Dorsolateral prefrontal cortex (tissue), 122 donors: ENCODE measurements at places on chromosomes 7 and 10.

DNA sequence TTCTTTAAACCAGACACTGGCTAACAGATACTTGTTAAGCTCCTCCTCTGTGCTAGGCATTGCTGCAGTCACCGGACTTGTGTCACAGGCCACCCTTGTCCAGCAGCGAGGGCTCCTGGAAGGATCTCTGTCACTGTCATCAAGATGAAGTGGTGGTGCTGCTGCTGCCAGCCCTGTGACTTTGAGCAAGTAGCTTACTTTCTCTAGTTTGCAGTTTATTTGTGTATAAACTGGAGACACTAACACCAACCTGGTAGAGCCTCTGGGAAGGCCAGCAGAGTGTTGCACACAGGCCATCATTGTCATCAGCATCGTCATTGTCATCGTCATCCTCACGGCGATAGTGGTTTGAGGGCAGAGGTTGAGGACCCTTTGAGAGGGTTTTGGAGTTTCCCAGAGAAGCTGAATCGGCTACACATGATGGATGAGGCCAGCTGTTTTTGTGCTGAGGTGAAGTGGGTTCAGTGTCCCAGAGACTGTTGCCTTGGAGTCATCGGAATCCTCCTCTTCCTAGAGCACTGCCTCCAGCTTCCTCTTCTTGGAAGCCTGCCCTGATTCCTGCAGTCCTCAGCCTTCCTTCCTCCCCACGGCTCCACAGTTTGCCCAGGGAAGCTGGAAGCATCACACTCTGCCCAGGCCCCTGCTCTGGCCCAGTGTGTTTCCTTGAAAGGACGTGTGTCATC, 128.4 kb downstream of the GRK5 start:
- DNase-seq, result no peak

GRCh38 chr10:3548702-3549101, 236.3 kb downstream of the KLF6 start:
- no peak for DNase-seq

DNA sequence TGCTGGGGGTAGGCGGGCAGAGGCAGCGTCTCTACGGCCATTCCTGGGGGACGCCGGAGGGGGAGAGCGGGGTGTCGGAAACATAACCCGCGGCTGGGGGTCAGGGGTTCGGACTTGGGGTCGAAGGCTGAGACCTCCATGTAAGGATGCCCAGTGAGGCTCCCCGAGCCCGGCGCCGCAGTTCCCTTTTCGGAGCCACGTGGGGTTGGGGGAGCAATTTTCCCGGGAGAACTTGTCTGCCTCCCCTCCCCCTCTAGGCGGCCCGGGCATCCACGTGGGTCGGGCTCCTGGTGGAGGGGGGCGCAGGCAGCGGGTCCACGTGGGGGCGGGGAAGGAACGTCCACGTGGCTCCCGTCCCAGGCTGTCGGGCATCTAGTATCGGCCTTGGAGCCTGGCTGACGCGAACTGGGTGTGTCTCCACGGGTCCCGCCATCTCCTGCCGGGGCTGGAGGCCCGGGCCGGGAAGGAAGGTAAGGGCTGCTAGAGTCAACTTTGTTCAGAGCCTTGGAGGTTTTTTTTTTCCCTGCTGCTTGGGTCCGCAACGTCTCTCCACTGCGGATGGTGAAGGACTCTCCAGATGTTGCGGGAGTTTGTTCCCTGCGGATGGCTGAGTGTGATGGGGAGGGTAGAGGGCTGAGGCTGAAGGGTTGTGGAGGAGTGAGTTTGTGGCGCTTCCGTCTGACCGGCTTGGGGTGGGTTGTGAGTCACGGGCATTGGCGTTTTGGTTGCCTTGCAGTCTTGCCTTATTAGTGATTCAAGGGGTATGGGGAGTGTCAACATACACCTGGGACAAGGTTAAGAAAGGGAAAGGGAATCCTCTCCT, 744 bp downstream of the PPRC1 start:
- DNase-seq, result peak; percentile 60

DNA sequence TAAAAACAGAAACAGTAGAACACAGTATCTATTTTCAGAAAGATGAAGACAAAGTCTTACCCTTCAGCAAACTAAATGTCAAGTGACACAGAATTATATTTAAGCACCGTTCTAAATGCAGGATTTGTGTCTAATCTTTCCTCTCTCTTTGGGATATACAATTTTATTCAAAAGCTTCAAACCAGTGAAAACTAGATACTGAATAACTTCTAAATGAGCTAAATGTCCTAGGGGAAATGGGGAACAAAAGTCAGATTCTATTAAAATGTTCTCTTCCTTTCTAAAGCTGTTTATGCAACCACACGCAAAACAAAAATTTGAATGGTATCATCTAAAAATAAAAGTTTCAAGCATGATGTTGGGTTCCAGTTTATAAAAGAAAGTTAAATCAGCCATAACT, 136.4 kb upstream of the AOAH start:
- DNase-seq, result no peak

DNA sequence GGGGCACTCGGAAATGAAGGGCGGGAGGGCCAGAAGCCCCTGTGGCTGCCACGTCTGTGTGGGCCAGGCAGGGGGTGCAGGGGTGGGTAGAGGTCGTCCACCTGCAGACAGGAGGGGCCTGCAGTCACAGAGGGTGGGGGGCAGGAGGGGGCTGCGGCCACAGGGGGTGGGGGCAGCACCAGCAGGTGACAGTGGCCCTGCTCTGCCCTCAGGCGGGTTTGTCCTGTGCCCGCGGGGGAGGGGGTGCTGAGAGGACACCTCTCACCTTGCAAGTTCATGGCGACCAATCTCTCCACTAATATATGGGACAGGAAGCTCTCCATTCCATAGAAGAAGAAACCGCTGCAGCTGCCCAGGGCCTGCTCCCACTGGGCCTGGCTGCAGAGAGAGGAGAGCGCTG, 26.6 kb upstream of the NKX6-2 start:
- no peak for DNase-seq

- DNase-seq, result no peak
These were observed 261.1 kb upstream of the CSTF2T start for GRCh38 chr10:51960494-51960895.

DNA sequence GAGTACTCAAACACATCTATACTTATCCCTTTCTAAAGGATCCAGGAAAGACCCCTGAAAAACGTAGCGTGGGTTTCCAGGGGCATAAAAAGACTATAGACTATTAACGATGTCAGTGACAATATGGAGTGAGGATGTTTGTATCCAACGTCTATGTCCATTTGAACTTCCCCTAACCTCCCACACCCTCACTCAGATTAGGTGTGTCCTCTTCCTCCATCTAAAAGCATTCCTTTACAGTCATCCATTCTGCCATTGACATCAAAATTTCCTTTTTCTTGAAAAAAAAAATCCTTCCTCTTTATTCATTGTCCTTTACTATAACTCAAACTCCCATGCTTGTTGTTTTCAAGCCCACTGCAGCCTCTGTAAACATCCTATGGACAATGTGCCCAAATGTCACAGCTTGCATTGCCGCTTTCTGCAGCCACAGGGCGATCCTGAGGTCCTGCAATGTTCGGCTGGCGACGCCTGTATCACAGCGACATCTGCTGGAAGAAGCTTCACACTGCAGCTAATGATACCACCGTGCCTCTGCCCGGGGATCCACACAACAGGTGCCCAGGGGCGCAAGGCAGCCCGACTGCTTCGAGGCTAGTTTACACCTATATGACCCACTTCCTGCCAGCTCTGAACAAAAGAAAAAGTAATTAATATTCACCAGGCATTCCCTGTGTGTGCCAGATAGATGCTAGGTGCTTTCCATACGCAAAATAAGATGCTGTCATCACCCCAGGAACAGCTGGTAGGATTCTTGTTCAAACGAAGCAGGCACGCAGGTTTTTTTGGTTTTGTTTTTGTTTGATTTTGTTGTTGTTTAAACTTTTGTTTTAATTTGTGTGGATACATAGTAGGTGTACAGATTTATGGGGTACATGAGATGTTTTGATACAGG, 267.9 kb upstream of the GHITM start:
- peak; percentile 47 for DNase-seq

DNA sequence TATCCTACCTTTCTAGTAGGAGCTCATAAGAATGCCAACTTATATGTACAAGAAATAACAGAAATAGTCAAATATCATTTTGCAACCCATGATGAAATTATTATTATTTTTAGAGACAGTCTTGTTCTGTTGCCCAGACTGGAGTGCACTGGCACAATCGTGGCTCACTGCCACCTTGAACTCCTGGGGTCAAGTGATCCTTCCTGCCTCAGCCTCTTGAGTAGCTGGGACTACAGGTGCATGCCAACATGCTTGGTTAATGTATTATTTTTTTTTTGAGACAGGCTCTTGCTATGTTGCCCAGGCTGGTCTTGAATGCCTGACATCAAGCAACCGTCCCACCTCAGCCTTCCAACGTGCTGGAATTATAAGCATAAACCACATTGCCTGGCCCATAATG, 44.8 kb downstream of the TNPO3 start:
- no peak for DNase-seq

DNA sequence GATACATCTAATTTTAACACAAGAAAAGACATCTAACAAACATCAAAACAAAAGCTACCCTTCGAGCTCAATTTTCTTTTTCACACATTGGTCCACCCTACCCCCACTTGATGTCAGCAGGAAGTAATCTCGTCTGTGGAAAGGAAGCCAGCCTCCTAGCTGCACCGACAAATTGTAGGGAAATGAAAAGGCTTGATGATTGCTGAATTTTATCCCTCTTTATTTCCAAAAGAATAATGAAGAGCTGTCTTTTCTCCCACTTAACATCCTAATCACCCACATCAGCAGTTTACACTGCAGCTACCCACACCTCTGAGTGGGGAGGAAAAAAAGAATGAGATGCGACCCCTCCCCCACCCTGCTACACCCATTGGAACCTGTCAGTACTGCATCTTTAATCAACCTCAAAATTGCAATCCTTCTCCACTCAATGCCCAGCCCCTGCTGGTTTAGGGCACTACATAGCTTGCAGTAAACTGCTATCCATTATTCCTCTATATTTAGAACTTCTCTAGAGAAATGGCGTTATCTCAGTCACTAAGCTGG, 10.6 kb upstream of the CPVL start:
- no peak for DNase-seq

DNA sequence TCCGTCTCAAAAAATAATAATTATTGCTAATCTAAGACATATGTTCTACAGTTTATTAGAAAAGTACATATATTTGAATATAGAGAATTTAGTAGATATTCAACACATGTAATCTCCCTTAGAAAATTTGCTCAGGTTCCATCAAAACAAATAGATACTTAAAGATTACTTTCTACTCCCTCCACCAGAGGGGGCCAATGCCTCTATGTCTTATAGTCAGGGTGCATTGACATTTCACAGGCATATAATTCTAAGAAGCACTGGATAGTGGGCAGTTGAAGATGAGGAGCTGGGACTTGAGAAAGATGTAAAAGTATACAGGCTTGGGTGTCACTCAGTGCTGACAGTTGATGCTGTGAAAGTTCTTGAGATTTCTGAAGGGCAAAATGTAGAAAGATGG, 301.6 kb upstream of the HPS1 start:
- DNase-seq, result no peak

DNA sequence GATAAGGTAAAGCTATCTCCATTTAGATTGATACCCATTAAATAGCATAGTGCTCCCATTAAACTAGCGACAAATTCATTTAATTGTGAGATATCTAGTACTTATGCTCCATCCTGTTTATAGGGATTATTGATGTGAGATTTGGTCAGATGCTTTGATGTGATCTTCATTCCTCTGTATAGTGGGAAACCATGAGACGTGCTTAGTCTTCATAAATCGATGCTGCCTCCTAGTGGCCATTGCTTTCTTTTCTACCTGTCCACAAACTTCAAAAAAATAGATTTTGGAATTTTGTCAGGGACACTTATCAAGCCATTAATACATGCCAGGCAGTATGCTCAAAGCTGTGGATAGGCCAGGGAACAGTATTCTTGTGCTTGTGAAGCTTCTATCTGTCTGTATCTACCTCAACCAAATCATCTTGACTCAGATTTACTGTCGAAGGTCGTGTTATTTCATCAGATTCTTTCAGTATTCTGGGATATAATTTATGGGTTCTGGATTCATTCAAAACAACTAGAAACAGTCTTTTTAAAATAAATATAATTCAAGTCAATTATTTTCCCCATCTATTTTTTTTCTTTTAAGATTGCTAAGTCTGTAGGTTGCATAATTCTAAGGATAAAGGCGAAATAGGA, 12.0 kb downstream of the LSM8 start:
- DNase-seq, result no peak

DNA sequence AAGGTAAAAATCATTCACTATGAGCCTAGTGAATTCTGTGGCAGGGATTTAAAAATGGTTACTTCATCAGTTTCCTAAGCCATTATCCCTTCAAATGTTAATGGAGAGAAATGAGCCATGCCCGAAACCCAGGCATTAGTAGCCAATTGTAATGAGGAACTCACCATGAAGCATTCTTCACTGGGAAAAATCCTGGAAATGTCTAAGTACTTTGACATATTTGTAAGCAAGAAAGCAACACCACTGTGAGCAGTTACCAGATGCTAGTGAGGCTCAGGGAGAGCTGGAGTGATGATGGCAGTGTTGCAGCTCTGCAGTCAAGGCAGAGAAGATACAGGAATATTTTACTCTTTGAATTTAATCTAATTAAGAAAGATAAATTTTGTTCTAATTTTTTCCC, 220.0 kb upstream of the MBL2 start:
- DNase-seq, result no peak

DNA sequence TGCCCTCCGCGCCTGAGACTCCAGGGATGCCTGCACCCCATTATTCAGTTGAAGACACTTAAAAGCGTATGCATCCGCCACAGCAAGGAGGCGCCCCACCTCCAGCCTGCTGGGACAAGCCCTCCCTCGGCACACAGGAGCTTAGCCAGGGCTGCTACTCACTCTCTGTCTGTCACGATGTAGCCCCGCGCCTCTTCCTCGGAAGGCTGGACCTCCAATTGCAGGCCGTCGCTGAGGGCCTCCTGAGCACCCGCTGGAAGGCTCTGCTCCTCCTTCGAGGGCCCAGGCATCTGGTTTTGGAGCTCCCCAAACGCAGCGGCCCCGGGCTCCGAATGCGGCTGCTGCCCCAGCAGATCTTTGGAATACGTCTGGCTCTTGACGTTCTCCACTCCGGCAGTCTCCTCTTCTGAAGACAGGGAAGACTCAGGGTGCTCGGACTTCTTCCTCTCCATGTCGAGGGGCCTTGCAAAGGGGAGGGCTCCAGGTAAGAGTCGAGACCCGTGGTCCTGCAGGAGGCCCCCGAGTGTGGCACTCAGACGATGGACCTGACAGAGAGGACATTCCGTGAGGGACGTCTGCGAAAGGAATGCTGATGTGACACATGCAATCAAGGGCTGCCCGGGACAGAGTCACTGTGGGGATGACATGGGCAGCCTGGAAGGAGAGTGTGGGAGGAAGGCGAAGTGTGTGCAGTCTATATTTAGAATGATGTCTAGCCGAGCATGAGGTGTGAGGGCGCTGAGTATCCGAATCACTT, 453.9 kb downstream of the PTPRN2 start:
- DNase-seq, result peak; percentile 42

DNA sequence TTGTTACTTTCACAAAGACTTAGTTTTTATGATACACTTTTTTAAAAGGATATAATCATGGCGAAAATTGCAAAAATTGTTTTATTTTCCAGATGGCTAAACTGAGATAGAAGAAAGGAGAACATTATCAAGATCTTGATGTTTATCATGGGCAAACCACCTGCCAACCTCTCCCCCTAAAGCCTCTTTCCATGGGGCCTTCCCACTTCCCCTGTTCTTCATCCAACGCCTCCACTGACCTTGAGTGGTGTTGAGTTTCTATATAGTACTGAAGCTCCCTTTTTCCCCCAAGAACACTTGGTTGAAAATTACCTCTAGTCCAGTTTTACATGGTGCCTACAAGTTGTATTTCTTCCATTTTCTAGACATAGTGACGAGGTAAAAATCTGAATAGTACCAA, 5.0 kb downstream of the CREB3L2 start:
- DNase-seq, result no peak

- no peak for DNase-seq
These were observed 203.1 kb upstream of the PCLO start for GRCh38 chr7:83365746-83366145.
